Stimulated activated CD4-positive, alpha-beta T cell treated with anti-CD3 and anti-CD28 coated beads, Interleukin-15, amount 100 ng/mL, for 48 hours (primary cell): ENCODE measurements at places on chromosomes 5 and 9.

DNA sequence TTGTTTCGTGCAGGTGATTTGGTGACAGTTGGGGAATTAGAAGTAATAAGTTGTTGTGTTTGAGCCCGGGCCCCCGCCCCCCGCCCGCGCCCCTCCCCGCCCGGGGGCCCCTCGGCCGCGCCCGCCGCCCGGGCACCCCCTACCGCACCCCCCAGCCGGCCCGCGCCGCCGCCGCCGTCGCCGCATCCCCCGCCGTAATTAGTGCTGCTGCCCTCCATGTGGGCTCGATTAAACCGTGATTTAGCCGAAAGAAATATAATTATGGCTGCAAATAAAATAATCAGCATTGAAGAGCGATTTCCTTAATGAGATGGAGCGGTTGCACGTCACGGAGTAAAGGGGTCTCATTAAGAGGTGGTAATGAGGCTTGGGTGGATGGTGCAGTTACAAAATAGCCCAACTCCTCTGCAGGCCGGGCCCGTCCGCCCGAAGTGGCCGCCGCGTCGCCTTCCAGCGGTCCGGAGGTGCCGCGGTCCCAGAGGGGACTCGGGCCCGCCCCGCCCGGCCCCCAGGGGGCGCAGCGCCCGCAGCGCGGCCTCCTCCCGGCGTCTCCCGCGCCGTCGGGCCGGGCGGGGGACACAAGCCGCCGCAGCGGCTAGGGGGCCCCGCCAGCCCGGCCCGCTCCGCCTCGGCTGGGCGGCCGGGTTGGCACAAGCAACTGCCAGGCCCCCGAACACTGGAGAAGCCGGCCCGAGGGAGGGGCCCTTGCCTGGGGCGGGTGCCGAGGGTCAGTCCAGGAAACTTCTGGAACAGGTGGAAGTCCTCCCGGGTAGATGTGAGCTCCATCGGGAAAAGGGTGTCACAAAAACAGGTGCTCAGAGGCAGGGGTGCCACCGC lies 6.9 kb upstream of the OTP start:
- DNase-seq = no peak

DNA sequence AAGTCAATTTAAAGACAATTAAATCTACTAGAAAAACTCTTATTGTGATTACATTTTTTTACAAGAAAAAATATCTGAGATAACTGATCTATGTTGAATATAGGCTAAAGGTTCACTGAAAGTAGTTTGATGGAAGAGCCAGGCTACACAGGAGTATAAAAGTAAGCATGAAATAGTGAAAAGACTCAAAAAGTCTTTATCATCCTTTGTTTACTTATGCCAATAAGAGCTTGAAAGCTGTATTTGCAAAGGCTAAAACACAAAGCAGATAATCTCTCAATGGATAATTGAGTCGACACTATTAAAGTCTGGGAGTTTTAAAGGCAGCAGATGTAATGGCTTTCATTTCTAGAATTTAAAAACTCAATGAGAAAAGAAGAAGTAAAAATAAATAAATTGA lies 42.0 kb downstream of the SSBP2 start:
- DNase-seq = no peak

DNA sequence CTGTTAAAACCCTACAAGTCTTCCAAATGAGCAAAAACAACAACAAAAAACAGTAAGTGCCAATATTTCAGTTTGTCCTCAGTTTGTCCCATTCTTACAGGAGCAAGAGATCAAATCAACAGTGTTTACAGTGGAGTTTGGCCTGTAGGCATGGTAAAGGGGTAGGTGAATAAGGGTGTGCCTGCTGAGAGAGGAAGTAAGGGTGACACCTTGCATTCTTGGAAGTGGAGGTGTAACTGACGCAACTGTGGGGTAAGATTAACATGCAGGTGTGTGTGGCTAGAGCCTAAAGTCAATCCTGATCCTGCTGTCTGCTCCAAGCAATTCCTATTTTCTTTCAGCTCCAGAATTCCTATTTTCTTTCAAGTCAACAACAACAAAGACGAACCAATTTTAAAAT lies 43.4 kb downstream of the PFDN1 start:
- DNase-seq = no peak

GRCh38 chr9:90007516-90008440 lies 403.0 kb downstream of the GADD45G start:
- no peak for DNase-seq

- no peak for DNase-seq
Measured at GRCh38 chr9:94606646-94607422, 13.2 kb upstream of the FBP2 start.

- no peak for DNase-seq
Measured at GRCh38 chr5:2207416-2208238, 324.9 kb upstream of the IRX4 start.

GRCh38 chr9:134146774-134147493 lies 11.1 kb downstream of the WDR5 start:
- no peak for DNase-seq

GRCh38 chr9:94649100-94649819 lies 9.9 kb upstream of the FBP1 start:
- DNase-seq = no peak

GRCh38 chr5:107121793-107122519 lies 548.8 kb downstream of the EFNA5 start:
- no peak for DNase-seq

DNA sequence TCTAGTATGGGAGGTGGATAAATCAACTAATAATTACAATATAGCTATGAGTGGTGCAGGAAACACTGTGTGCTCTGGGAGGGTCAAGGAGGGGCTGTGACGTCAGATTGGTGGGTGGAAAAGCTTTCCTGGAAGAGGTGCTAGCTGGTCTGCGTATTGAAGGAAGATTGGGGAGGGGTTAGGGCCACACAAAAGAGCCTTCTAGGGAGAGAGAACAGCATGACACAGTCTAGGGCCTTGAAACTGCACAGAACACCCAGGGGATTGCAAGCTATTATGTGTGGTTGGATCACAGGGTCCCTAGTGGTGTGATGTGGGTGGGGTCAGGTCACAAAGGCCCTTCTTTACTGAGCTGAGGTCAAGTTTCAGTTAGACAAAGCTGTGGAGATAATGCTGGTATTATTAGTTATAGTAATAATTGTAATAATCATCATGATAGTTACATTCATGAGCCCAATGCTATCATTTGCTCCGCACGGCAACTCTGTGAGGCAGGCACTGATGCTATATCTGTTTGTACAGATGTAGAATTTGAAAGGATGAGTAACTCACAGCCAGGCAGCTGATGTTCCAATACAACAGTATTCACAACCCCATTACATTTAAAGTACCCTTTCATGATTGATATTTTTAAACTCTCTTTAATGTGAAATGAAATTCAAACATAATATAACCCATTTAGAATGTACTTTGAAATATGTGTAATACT lies 197.4 kb upstream of the IL12B start:
- no peak for DNase-seq

- no peak for DNase-seq
Measured at GRCh38 chr9:126071076-126071750, 255.4 kb upstream of the MVB12B start.

DNA sequence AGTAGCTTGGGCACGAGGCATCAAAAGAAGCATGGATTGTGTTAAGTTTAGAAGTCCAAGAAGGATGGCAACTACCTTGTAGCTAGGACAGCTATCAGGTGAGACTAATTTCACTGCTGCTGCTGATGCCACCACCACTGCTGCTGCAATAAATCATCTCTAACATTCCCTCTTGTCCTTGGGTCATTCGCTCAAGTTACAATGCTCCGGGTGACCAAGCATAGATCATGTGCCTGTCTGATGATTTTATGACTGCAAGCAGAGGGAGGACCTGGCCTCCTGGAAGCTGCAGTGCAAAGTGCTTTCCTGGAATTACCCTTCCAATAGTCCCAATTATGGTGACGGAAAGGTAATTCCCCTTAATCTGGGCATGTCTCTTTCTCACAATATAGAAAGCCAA lies 334.4 kb downstream of the PRELID2 start:
- DNase-seq = no peak

DNA sequence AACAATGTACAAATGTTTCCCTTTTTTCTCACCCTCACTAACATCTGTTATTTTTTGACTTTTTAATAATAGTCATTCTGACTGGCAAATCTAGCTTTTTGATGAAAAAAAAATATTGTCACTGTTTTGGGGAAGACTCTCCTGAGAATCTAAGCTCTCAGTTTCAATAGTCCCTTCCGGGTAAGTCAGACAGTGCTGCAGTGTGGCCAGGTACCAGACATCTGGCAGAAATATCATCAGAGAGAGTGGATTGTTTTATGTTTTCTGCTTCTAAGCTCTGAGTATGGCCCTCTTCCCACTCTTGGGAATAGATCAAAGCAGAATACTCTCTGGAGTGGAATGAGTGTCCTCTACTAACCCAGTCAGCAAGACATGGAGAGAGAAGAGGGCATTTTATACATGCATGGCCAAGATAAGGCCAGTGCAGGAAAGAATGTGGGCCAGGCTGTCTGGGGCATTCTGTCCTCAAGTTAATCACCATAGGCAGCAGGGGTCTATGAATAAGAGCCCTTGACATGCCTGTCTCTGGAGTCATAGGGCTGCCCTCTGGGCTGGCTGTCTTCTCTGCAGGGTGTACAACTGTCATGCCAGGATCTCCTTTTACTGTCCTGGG lies 38.5 kb upstream of the OR2S2 start:
- no peak for DNase-seq

DNA sequence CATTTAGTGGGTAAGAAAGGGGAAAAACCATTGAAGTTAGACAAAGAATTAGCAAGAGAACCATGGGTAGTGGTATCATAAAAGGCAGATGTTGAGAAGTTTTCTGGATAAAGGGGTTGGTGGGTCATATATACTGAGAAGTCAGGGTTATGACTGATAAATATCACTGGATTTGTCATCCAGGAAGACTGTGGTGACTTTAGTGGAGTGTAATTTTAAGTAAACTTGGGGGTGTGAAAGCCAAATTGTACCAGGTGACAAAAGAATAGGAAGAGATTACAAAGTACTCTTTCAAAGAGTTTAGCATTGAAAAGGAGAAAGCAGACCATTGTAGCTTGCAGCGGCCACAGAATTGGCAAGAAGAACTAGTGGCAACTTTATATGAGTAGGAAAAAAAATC lies 315.2 kb upstream of the DMAC1 start:
- no peak for DNase-seq
